Cortex of kidney (tissue), 1 donor: ENCODE measurements at places on chromosomes 2 and 18.

GRCh38 chr2:164314148-164314547 lies 307.1 kb downstream of the GRB14 start:
- DNase-seq = no peak

DNA sequence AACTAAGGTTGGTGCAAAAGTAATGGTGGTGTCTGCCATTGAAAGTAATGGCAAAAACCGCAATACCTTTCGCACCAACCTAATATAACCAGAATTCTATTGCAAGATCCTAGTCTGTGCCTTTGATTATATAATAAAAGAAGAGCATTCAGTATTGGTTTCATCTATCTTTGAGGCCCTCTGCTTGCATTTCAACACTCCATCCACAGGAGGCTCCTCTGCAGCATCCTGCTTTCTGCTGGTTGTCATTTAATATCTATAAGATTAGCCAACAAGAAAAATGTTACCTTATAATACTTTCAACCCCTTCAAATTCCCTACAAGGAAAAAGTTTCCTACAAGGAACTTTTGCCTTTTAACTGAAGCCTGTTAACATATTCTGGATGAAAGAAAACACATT lies 139.2 kb downstream of the CDCA7 start:
- no peak for DNase-seq

- no peak for DNase-seq
Observed at GRCh38 chr2:88074854-88075292, 7.2 kb downstream of the SMYD1 start.

DNA sequence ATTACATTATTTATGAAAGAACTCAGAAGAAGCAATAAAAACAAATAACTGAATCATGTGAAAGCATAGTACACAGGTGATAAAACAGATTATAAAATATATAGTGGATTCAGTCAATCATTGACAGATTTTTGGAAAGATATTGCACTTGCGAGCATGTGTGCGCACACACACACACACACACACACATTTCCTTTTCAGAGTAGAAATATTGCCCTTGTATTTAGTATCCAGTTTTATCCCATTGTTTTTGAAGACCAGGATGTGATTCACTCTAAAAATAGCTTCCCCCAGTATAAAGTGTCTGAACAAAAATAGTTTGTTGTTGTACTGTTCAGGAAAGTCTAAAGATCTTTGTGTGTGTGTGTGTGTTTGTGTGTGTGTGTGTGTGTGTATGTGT lies 145.5 kb downstream of the CALCRL start:
- no peak for DNase-seq

DNA sequence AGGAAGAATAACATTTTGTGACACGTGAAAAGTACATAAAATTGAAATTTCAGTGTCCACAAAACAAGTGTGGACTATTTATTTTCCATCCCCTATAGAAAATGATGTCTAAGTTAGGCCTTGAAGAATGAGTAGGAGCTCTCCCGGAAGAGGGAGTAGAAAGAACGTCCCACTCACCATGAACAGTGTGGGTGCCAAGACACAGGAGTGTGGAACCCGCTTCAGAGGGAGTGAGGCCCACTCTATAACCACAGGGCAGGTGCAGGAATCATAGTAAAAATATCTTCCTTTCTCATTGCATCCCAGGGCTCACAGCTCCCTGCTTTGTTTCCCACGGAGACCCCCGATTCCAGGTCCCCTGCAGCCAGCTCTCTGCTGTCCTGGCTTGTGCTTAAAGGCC lies 5.2 kb downstream of the KCNF1 start:
- no peak for DNase-seq

DNA sequence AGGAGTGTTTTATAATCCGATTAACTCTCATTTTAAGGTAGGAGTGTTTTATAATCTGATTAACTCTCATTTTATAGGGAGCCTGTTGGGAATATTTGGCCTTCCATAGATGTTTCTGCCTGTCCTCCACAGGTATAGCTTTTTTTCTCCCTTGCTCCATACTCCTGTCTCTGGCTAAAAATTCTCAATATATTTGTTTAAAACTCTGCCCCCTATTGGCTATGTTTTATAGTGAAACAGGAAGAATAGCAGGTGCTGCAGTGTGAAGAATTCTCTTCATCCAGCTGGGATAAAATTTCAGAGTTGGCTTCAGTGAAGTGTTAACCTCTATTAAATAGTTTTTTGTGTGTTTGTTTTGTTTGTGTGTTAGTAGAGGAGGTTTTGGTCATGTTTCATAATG lies 1046.0 kb upstream of the TMEFF2 start:
- no peak for DNase-seq

- DNase-seq = no peak
Observed at GRCh38 chr2:241540401-241540770, 18.2 kb upstream of the BOK start.

DNA sequence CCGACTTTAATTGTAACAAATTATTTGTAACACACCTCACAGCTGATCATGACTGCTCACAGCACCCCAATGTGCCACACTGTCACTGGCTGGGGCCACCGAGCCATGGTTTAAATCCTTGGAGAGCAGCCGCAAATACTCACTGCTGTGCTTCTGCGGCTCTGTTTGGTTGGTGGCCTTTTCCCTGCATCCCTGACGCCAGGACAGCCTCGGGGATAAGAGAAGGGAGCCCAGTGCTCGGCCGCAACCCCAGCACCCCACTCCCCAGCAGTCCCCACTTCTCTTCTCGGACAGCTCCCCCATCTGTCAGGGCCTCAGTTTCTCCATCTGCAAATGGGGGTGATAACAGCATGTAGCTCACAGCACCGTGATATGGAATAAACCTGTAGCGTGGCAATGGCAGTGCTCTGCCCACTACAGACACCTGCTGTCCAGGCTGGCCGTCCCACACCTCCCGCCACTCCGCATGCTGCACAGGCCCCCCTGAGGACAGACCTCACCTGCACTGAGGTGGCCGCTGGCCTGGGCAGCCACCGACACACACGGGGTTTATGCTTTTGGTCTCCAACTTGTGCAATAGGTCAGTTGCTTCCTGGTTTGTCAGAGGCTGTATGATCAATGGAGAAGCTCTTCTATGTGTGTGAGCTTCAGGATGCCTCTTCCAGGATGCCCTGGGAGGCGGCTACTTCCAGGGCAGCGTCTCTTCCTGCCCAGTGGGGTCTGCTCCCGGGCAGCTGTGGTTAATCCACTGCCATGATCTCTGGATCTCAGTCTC lies 87.1 kb downstream of the NDUFA10 start:
- no peak for DNase-seq

GRCh38 chr2:71566372-71566771 lies 113.0 kb downstream of the DYSF start:
- no peak for DNase-seq

GRCh38 chr18:63975628-63976027 lies 5.7 kb downstream of the SERPINB8 start:
- DNase-seq = no peak

- DNase-seq = no peak
Observed at GRCh38 chr2:85886590-85886989, 2.2 kb downstream of the ST3GAL5 start.

DNA sequence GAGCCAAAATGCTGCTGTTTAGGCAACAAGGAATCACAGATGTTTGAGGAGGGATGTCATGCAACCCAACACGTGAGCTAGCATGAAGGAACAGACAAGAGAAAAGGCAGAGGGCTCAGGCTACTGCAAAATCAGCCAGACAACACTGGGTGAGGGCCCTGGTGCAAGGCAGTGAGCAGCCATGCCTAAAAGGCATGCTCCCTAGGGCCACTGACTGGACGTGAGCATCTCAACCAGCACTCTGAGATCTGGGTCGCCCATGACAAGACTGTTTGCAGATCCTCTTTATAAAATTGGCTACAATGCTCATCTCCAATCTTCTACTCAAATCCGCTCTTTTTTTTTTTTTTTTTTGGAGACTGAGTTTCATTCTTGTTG lies 49.1 kb downstream of the KIAA2012 start:
- DNase-seq = no peak

DNA sequence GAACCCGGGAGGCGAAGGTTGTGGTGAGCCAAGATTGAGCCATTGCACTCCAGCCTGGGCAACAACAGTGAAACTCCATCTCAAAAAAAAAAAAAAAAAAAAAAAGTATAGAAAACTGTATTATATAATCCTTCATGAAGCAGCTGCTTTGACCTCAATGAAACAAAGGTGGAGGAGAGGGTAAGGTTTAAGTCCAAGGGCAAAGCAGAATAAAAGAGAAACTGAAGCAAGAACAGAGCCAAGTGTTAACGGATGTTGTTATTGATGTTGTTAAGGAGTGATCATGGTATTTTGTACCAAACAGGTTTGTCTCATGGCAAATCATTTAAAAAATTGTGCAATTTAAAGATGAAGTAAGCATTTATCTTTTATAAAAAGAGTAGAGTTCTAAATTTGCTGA lies 7.4 kb downstream of the RAPH1 start:
- DNase-seq = no peak

- no peak for DNase-seq
Observed at GRCh38 chr2:217225596-217225995, 365.7 kb upstream of the TNP1 start.
